Left kidney (tissue), 8 donors: ENCODE measurements at places on chromosomes 16 and 17.

DNA sequence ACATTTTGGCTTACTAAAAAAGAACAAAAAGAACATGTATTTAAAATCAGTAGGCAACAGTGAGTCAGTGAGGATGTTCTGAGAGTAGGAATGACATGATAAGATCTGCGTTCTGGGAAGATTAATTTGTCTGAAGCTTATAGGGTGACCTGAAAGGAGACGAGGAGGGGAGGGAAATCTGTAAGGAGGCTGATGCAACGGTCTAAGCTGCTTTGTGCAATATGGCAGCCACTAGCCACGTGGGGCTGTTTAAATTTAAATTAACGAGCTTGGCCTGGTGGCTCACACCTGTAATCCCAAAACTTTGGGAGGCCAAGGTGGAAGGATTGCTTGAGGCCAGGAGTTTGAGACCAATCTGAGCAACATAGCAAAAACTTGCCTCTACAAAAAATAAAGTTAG, 181.6 kb upstream of the CACNG3 start:
- DNase-seq = no peak

GRCh38 chr17:30372755-30373154, 6.0 kb upstream of the CPD start:
- no peak for DNase-seq

DNA sequence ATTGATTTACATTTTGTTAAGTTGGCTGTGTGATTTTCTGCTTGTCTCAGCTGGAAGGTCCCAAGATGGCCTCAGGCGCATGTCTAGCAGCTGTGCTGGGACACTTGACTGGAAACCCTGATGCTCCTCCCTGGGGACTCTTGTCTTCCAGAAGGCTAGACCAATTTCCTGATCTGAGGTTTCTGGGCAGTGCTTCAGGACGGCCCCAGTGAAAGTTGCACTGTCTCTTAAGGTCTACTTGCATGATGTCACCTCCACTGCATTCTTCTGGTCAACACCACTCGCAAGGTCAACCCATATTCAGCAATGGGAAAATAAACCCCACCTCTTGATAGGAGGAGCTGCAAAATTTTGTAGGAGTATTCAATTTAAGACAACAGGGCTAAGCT, 116.0 kb downstream of the SALL1 start:
- DNase-seq = no peak

GRCh38 chr17:74491626-74492025, 25.2 kb downstream of the CD300A start:
- no peak for DNase-seq

DNA sequence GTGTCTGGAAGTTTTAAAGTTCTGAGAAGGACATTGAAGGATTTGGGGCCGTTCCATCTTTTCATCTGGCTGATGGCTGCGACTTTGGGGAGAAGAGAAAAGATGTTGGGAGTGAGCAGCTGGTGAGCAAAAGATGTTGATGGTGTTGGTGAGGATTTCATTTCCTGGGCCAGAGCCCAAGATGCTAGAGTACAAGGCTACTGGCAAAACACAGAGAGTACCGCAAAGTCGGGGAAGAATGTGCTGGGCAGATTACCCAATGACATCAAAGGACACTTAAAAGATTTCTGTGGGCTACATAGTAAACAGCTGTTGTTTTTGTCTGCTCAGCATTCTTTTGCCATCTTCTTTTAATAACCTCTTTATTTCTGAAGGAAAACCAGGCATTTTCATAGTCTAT, 49.4 kb upstream of the GAS7 start:
- no peak for DNase-seq

DNA sequence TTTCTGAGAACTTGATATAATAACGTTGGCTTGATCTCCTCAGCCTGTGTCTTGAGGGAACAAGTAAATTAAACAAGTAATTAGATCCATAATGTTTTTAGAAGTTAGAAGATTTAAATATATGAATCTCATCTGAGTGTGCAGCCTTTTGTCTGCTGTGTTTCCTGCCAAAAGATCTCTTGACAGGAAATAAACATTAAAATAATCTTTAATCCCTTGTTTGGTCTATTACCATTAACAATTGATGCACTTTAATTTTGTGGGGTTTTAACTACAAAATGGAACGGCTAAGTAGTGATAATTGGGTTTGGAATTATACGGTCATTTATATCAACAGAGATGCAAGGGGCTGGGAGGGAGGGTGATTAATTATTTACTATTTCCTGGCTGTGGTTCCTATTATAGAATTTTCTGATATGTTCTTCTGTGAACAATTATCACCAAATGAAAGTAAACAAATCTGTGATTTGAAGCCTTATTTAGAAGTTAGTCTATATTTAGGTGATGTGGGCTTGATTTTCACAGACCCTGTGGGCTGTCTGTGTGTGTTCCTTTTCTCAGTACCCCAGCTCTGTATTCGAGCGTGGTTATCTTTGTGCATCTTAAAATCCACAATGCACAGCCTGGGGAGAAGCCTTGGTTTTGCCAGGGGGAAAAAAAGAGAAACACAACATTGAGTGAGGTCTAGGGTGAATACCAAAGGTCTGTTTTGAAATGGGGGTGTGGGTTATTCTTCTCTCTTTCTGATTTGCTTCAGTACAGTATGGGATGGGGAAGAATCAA, 556.1 kb downstream of the WWOX start:
- no peak for DNase-seq

GRCh38 chr16:81466356-81466980, 21.9 kb downstream of the CMIP start:
- DNase-seq = no peak

DNA sequence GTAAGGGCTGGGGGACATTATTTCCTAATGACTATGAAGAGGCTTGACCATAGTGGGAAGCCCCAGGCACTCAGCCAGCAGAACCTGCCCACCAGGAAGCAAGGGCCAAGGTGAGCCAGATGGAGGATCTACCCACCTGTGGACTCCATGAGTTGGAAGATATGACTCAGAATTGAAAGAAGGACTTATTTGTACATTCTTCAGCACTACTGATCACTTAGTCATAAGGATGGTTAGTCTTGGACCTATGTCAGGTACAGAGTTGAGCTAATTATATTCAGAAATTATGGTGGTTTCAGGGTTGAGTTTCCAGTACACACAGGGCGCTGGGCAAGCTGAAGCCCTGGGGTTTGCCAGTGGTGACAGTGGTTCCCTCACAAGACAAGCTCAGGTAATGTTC, 24.0 kb upstream of the GRIN2A start:
- no peak for DNase-seq

DNA sequence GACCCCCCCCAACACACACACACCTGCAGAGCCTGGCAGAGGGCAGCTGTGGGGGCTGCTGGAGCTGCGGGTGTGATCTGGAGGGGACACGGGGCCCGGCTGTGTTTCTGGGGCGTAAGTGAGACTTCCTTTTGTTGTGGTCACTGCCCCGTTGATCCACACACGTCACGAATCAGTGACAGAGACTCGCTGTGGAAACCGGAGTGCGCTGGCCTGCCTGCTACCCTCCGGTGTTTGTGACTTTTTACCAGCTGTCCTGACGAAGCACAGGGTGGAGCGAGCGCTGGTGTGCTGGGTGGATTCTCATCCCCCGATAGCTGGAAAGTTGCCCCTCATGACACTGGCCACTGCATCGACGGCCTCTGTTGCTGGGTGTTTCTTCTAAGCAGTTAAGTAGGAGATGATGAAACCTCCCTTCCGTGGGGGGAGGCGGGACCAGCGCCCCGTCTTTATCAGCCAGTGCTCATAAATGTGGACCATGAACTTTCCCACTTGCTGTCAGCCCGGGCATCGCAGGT, 2.3 kb downstream of the METRNL start:
- DNase-seq = no peak

DNA sequence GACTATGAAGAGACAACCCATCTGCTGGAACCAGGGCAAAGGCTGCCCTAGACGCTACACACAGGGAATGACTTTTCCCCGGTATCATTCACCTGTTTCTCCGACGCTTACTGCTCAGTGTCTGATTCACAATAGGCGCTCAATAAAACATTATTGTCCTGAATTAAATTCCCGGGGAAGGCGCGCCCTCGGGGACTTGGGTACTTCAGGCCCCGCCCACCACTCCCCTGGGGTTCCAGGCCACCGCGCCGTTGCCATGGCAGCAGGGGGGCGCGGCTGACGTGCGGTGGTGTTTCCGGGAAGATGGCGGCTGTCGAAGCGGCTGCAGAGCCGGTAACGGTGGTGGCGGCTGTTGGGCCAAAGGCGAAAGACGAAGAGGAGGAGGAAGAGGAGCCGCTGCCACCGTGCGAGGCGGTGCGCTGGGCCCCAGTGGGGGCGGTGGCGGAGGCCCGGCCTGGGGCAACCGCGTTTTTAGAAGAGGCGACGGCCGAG, at the start of gene RUNDC1:
RUNDC1 (plus strand) TSS at position 292 of the 492 bp plus-strand sequence; CDS start at position 304, 12 bp downstream.
- DNase-seq = peak; percentile 93

DNA sequence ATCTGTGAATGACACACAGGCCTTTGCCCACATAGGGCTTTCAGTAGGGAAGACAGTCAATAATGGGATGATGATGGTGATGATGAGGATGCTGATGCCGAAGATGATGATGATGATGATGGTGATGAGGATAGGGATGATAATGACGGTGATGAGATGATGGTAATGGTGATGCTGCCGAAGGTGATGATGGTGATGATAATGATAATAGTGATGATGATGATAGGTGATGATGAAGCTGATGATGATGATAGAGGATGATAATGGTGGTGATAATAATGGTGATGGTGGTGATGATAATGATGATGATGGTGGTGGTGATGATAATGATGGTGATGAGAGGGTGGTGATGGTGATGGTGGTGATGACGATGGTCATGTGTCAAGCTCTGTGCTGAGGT, 12.9 kb downstream of the FOXL1 start:
- DNase-seq = no peak

DNA sequence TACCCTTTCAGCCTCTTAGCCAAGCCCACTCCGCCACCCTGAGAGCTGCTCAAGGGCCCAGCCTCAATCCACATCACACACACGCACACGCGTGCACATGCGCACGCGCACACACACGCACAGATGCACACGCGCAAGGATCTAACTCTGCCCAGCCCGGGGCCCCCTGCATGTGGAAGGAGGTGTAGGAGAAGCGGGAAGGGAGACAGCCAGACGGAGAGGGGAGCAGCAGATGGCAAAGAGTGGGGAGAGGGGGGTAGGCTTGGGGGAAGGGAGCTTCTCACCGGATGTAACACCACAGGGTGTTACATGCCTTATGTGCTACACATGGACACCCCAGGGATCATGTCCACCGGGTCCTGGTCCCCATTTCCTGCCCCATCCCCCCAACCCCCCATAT, 15.3 kb downstream of the DLG4 start:
- no peak for DNase-seq

- DNase-seq = no peak
Observed at GRCh38 chr16:86876499-86876898, 298.1 kb downstream of the FOXL1 start.

- DNase-seq = no peak
Observed at GRCh38 chr17:7403727-7403976, 245 bp downstream of the TMEM256 start.

- peak; percentile 75 for DNase-seq
Observed at GRCh38 chr17:79192503-79193351, 118.1 kb downstream of the ENGASE start.

GRCh38 chr16:56428091-56428490, 2.7 kb upstream of the AMFR start:
- no peak for DNase-seq

DNA sequence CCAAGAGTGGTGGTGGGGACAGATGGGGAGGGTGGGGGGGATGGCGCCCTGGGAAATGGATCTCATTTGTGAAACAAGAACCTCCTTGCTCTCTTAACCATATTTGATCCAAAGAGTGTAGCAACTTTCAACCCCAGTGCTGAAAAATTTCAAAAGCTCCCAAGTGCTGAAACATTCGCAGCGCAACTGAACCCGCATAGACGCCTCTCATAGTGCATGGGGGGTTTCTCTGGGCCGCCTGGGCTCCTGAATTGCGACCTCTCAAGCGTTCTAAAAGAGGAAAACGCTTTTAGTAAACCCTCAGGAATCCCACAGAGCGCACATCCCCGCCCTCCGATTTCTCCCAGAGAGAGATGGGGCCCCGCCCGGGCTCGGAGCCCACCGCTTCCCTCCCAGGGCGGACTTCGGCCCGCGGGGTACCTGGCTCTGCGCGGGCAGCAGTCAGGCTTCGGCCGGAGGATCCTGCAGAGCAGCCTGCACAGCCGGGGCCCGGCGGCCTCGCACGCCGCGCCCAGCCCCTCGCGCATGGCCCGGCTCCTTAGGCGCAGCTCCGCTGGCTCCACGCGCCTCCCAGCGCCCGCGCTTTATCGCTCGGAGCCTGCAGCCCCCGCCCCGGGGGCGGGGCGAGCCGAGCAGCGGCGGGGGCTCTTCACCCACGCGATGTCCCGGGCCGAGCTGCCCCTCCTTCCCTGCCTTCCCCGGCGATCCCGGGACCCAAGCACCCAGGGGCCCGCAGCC, 7.0 kb downstream of the NOS2 start:
- DNase-seq = no peak

DNA sequence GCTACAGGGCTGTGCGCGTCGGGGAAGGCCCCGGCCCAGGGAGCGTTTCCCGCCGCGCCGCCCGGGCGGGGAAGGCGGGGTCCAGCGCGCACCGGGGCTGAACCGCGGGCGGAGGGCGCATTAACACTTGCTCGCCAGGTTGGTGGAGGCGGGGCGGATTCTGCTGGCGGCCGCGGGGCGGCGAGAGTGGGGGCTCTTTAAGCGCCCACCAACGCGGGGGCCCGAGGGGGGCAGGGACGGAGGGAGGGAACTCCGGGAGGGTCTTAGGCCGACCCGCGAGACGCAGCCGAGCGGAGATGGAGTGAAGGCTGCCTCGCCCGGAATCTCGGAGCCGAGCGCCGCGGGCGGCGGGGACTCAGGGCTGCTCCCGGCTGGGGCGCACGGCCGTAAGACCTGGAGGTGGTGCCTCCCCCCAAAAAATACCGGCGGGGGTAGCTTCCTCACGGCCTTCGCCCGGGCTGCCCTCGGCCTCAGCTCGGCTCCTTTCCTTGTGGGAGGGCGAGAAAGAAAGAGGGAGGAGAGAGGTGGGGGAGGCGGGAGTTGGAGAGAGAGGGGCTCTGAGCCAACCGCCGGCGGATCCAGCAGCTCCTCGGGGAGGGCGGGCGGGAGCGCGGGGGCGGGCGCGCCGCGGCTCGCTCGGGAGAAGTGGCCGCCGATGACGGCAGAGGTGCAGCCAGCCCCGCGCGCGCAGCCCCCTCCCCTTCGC, 415 bp upstream of the FOXF1 start:
- DNase-seq = no peak

GRCh38 chr16:4339909-4340308, 11.2 kb downstream of the PAM16 start:
- no peak for DNase-seq

DNA sequence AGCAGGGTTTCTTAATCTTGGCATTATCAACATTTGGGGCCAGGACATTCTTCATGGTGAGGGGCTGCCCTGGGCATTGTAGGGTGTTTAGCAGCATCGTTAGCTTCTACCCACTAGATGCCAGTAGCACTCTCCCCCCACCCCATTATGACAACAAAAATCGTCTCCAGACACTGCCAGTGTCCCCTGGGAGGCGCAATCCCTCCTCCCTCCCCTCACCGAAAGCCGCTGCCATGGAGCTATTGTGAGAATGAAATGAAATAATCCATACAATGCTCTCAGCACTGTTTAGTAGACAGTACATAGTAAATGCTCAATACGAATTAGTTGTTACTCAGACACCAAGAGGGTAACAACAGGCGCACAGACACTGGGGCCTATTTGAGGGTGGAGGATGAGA, 502.9 kb downstream of the NPIPA7 start:
- no peak for DNase-seq
